ENCODE measurements at places on chromosomes 12 and 14.

DNA sequence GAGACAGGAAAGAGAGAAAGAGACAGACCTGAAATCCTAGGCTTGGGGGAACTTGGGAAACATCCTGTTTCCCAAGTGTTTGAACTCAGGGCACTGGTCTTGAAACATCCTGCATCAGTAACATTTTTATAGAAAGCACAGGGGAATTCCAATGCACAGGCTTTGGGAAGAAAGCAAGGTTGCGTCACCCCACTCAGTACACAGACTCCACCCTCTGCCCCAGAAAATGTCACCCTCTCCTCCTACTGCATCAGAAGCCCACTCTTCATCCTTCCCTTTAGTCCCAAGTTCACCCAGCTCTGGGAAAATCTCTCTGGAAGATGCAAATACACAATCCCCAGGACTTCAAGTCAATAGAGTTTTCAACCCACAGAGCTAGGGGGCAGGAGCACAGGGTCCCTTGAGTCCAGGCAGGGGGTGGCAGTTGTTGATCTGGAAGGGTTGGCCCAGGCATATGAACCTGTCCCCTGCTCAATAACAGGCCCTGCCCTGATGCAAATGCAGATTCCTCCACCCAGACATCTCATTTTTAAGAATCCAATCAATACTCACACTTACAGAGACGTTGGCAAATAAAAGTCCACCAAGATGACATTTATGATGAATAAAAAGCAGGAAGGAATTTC is 1.7 kb downstream of the RDH16 start:
- no peak for DNase-seq

GRCh38 chr12:115260762-115261675 is 577.0 kb upstream of the TBX3 start:
- no peak for DNase-seq

DNA sequence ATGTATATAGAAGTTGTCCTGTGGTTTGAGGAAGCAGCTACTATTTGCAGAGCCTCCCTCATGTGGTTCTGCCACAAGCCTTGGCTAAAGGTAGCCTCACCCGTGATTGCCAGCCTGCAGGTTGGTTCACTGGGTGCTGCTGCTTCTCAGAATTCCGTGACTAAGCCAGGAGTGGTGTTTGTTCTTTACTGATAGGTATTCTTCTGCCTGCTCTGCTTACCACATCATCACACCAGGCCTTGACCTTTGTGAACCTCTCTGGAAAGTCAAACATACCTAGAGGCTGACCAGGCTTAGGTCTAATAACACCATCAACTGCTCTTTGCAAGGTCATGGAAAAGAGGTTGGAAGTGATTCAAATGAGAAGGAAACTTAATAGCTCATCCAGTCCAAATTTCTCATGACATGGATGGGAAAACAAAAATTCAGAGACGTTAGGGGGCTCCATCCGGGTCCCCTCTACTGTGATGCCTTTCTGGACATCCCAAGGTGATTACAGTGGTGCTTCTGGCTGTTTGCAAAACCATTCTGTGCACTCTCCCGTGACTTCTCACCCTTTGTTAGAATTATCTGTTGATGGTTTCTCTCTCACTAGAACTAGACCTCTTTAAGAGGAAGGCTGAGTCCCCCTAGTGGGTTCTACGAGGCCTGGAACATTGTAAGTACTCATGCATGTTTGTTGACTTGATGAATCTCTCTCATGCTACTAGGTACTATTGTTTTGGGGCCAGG is 8.5 kb upstream of the SOCS2 start:
- DNase-seq, result no peak

GRCh38 chr14:77041881-77042545 is 13.5 kb upstream of the IRF2BPL start:
- DNase-seq, result no peak

- DNase-seq, result no peak
Observed at GRCh38 chr14:50864946-50865345, 6.9 kb upstream of the ABHD12B start.

GRCh38 chr14:38248321-38249028 is 7.4 kb downstream of the CLEC14A start:
- no peak for DNase-seq

GRCh38 chr14:68094158-68094557 is 274.6 kb downstream of the RAD51B start:
- no peak for DNase-seq

DNA sequence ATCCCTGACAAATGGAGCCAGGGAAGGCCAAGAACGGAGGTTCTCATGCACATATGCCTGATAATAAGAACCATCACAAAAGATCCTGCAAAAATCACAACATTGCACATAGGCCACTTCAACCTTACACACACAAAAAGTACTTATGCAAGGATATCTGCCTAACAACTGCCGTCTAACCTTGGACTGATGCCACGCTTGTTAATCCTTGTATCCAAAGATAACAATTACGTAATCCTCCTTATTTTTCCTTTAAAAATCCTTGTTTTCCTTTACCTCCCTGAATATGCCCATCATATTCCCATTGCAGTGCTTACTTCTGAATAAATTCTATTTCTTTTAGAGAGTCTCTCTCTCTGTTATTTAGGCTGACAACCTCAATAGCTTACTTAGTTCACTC is 59.5 kb downstream of the TMEM116 start:
- no peak for DNase-seq

DNA sequence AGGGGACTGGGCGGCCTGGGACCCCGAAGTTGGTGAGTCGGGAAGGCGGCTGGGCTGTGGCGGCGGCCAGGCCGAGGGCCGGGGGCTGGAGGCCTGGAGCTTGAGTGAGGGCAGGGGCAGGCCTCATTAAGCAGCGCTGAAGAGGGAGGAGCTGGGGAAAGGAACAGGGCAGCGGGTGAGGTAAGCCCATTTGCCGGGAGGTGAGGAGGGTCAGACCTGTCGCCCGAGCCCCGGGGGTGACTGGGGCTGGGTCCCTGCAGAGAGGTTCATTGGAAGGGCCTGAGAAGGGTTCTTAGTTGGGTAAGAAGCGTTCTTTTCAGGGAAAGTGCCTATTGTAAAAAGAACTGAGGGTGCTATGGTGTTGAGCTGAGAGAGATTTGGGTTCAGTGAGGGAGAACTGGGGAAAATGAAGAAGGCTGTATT is 441 bp downstream of the RAB5B start:
- peak; percentile 54 for DNase-seq

- DNase-seq, result no peak
Observed at GRCh38 chr14:101056446-101056845, 152.9 kb upstream of the RTL1 start.

GRCh38 chr12:62251609-62251958 is 8.6 kb upstream of the USP15 start:
- no peak for DNase-seq

DNA sequence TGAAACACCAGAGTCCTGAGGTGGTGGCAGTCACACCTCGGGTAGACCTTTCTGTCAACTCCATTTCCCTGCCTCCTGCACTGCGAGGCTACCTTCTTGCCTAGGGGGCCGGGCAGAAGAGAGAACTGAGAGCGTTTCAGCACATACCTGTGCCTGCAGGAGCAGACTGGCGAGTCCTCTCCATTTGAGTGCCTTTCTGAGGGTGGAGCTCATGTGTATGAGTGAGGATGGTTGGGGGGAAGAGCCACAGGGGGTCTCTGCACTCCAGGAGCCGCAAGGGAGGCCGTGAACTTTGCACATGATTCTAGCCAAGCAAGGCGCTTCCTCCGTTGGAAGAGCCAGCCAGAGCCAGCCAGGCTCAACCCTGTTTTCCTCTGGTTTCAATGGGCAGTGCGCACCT is 31.0 kb upstream of the CCND2 start:
- DNase-seq, result no peak

DNA sequence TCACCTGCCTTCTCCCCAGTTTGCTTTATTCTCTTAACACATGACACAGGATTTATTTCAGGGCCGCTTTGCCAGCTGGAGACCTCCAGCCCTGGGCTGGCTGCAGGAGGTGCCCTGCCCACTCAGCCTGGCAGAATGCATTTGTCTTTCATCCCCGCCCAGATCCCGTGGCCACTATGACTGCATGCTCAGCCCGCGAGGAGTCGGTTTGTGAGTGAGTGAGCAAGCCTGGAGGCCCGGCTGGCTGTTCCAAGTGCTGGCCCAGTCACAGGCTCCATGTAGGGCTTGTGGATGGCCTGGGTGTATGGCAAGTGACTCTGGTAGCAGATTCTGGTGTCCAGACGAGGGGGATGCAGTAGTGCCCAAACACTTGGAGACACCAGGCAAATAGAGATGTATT is 2.1 kb downstream of the TDP1 start:
- DNase-seq, result no peak

- DNase-seq, result no peak
Observed at GRCh38 chr14:64235652-64236640, 58.2 kb downstream of the ESR2 start.

- no peak for DNase-seq
Observed at GRCh38 chr14:72609205-72609916, 284.5 kb downstream of the DPF3 start.

GRCh38 chr12:129001826-129002225 is 148.5 kb downstream of the GLT1D1 start:
- no peak for DNase-seq

DNA sequence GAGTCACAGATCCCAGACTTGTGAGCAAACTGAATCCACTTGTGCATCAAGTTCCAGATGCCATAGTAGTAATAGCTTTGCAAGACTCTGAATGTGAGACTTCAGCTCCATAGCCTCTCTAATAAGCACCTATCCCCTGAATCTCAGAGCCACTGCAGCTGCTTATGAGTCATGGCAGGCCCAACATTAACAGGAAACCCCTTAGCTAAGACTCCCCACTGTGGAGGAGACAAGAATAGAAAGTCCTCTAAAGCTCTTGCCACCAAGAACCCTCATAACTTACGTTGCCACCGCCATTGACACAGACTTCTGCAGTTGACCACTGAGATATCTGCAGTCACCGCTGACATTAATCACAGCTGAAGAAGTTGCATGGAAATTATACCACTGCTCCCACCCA is 62.9 kb upstream of the PDE3A start:
- no peak for DNase-seq

GRCh38 chr12:2641207-2641606 is 153.6 kb upstream of the FKBP4 start:
- peak; percentile 14 for DNase-seq

- DNase-seq, result no peak
Observed at GRCh38 chr14:39558525-39558924, 126.3 kb upstream of the FBXO33 start.

DNA sequence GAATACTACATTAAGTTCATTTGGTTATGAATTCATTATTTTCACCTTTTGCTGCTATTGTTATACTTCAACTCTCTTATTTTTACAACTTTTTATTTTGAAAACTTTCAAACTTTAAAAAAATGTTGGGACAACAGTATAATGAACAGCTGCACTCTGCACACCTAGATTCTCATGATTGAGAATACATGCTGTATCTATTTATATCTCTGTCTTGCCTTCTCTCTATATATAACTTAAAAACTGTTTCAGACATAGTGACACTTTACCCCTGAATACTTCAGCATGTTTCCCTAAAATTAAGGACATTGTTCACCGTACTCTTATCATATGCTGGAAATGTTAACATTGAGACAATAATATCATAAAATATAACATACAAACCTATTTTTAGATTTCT is 237.1 kb downstream of the GPHN start:
- no peak for DNase-seq

DNA sequence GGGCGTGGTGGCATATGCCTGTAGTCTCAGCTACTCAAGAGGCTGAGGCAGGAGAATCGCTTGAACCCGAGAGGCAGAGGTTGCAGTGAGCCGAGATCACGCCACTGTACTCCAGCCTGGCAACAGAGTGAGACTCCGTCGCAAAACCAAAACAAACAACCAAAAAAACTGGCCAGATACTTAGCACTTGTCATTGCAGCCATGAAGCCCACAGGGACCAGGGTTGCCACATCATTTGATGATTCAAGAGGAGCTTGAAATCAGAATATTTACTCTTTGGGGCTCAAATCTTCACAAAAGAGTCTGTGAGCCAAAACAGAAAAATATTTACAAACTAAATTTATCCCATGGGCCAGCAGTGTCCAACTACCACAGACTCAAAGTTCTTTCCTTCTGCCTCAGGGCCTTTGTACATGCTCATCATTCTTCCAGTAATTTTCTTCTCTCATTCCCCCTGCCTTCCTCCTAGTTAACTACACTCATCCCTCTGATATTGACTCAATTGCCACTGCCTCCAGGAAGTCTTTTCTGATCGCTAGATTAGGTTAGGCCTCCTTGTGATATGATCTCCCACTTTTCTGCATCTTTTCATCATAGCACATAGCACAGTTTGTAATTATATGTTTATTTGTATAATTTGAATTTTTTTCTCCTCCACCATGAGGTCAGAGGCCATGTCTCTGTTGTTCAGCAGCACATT is 130.8 kb upstream of the PLEKHG7 start:
- no peak for DNase-seq

GRCh38 chr12:108849660-108850059 is 7.7 kb downstream of the SSH1 start:
- DNase-seq, result no peak

DNA sequence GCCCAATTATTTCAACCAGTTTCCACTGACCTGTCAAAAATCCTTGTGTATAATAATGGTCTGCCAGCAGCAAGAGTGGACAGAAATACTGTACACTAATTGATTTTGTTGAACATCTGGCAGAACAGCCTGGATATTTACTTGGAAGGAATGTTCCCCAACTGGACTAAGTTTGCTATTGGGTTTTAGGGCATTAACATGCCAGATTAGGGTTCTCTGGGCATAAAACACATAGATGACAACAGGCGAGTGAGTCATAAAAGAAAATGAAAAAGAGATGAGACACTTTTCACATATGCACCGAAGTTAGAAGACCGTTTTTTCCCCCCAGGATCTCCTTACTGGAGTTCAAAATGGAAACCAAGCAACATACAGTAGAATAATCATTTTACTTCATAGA is 236.3 kb upstream of the NAV3 start:
- no peak for DNase-seq

DNA sequence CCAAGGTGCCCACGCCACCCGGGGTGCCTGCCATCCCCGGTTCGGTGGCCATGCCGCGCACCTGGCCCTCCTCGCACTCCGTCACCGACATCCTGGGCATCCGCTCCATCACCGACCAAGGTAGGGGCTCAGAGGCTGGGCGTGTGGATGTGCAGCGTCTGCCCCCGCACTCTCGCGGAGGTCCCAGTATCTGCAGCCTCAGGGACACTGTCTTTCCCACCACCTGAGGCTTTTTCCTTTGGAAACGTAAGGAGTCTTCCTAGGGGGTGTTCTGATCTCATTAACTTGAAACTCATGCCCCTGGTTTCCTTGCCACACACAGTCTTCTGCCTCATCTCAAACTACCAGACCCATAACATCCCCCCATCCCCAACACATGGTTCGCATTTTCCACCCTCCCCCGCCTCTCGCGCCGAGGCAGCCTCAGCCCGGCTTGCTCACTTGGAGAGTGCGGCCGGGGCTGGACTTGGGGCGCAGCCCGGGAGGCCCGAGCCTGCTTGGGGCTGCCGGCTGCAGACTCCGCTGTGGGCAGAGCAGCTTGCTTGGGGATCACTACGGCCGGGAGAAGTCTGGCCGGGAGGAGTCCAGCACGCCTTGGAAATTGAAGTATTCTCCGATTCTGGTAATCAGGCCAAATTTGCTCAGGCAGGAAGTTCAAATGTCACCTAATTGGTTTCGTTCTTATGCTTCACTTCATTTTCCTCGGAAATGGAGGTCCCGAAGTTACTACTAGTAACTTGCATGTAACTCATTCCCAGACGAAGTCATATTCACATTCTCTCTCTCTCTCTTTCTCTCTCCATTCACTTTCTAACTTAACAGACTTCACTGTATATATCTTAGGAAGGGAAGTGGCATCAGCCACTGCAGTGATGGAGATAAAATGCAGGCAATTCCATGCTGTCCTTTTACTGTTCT is 2.0 kb downstream of the PAX9 start:
- no peak for DNase-seq

GRCh38 chr12:120159509-120160237 is 34.8 kb downstream of the GCN1 start:
- DNase-seq, result no peak

All from stimulated activated CD4-positive, alpha-beta T cell treated with anti-CD3 and anti-CD28 coated beads, Interleukin-15, amount 100 ng/mL, for 24 hours (primary cell).